ENCODE measurements at places on chromosomes 5 and 9.

- DNase-seq = no peak
Measured at GRCh38 chr5:76716456-76717157, 681 bp downstream of the F2R start.

GRCh38 chr5:144468571-144468970 is 297.9 kb downstream of the KCTD16 start:
- no peak for DNase-seq

GRCh38 chr5:171839112-171839511 is 53.5 kb downstream of the SMIM23 start:
- no peak for DNase-seq

GRCh38 chr5:169795338-169795737 is 158.3 kb downstream of the DOCK2 start:
- no peak for DNase-seq

- no peak for DNase-seq
Measured at GRCh38 chr5:14471507-14471906, 110.1 kb upstream of the OTULINL start.

GRCh38 chr5:15353086-15353645 is 146.8 kb upstream of the FBXL7 start:
- DNase-seq = no peak

GRCh38 chr5:51172903-51173626 is 210.2 kb upstream of the ISL1 start:
- DNase-seq = no peak

DNA sequence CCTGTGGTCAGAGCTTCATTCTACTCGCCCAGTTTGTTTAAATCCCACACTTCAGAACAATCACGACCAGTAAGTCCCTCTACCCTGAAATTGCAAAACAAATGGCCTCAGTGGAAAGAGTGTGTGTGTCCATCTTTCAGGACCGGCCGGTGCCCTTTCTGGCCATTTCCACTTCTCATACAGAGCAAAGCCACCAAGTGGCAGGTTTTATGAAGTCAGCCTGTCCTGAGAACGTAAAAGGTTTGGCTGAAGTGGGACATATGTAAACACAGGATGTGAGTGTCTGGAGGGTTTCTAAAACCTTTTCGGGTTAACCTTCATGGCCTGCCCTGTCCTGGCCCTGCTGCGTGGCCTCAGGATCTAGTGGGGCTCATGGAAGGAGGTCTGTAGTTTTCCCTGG is 24.7 kb downstream of the NXNL2 start:
- no peak for DNase-seq

DNA sequence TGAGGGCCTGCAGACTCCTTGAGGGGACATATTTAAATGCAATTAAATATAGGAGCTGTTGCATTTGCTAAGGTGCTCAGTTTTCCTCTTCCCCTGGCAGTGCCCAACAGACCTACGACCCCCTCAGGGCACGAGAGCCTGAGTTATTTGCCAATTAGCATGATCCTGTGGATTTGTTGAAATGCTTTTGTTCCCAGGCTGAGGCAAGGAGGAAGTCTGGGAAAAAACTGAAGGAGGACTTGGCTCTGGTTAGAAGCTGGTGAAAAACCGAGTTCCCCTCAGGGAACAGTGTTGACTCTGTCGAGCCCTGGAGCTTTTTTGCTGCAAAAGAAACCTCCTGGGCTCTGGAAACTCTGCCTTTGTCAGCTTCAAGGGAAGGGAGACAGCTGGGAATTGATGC is 103.6 kb upstream of the SHB start:
- DNase-seq = no peak

DNA sequence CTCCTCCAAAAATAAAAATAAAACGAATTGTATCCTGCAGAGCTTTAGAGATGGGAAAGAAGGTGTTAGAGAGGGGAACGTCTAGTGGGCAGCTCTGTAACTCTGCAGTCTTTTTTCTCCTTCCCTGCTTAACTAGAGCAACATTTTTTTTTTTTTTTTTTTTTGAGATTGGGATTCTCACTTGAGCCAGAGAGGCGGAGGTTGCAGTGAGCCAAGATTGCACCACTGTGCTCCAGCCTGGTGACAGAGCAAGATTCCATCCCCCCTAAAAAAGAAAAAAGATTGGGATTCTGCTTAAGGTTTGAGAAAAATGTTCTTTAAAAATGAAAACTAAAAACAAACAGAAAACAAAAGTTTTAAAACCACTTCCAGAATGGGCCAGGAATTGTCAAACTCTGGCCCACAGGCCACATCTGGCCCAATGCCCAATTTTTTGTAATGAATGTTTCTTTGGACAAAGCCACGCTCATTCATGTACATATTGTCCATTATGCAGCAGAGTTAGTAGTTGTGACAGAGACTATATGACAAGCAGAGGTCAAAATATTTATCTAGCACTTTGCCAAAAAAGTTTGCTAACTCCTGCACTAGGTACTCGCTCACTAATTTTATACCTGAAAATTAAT is 98.5 kb downstream of the ZCCHC7 start:
- no peak for DNase-seq

DNA sequence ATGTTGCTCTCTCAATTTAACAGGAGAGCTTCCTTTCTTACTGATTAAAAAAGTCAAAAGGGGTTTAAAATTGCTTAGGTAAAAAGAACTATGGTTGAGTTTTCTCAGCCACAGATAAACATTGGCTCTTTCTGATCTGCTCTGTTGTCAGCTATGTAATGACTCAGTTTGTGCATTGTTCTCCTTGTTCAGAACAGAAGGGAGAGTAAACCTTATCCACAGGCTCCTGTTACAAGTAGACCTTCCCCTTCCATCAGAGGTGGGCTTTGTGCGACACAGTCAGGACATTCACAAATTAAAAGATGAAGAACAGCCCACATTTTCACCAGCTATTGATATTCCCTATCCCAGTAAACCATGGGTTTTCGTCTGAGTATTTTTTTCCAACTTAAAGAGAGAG is 236.3 kb upstream of the SEMA6A start:
- no peak for DNase-seq

GRCh38 chr9:98974994-98975712 is 31.4 kb downstream of the COL15A1 start:
- DNase-seq = no peak

DNA sequence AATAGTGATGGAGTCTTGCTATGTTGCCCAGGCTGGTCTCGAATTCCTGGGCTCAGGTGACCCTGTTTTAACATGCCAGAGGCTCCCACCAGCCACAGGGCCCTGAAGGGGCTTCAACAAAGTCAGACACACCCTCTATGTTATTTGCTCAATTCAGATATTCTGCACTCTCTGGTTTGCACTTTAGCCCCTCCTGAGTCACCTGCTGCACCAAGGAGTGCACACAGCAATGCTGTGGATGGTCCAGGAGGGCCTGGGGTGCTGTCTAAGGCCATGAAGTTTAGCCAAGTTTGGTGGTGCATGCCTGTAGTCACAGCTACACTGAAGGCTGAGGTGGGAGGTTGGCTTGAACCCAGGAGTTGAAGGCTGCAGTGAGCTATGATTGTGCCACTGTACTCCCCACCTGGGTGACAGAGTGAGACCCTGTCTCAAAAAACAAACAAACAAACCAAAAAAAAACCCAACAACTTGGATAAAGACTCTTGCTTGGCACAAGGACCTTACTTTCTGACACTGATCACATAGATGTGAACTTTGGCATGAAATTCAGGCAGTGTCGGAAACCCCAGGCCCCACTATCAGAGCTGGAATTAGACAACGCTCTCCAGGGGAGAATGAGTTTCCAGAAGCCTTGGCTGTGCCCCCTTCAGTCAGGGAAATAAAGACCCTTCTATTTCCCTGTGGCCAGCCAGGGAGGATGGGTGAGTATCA is 39.7 kb upstream of the CDKN2AIPNL start:
- DNase-seq = no peak
